ENCODE measurements at places on chromosomes 1 and 21.
A peak's percentile ranks its signal among the peaks of the same experiment; 100 is the strongest.

GRCh38 chr1:110634455-110635311, 28.5 kb upstream of the KCNA2 start:
- no peak for DNase-seq

DNA sequence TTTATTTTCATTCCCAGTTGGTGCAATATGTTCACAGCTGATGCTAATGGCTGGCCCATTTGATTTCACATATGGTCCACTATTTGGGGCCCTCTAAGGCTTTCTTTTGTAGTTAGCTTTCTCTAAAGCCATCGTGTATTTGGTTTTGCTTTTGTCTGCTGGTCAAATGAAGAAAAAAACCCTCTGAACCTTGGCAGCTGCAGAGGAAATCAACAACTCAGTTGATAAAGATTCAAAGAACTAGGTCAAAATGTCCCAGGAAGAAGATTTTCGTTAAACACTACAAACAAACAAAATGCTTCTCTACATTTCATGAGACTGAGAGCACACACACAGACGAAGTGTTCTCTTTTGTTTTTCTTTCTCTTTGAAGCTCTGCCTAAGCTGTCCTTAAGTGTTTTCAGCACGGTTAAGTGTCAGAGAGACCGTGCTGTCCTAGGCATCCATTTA, 655.0 kb downstream of the RWDD3 start:
- DNase-seq = peak; percentile 90

DNA sequence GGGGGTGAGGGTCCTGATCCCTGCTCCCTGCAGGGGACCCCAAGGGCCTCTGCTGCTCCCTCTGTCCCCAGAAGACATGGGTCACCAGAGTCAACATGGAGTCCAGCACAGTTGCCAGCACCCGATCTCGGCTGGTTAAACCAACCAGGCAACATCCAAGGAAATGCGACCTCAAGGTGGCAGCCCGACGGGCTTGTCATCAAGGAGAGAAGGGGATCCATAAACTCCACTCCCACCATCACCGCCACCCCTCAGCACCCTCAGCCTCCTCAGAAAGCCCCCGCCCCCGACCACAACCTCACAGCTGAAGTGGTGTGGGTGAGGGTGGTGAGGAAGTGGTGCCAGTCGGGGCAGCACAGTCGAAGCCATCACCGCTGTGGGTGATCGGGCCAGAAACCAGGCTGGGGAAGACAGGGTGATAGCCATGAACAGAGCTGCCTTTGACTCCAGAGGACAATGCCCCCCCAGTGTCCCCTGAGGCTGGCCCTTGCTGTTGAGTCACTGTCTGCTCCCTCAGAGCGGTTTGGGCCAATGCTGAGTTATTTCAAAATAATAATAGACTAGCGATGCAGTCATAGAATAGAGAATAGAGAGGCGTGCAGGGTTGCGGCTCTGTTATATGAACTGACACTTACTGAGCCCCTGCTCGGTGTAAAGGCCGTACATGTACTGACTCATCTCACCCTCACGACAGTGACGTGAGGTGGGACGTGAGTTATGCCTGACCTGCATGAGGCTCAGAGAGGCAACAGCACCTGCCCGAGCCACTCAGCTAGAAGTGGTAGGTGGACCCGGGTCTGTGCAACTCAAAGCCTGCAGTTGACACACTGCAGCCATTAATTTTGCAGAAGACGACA, 88.7 kb upstream of the IFFO2 start:
- DNase-seq = no peak

- DNase-seq = no peak
Measured at GRCh38 chr1:161282991-161283390, 24.4 kb downstream of the PCP4L1 start.

DNA sequence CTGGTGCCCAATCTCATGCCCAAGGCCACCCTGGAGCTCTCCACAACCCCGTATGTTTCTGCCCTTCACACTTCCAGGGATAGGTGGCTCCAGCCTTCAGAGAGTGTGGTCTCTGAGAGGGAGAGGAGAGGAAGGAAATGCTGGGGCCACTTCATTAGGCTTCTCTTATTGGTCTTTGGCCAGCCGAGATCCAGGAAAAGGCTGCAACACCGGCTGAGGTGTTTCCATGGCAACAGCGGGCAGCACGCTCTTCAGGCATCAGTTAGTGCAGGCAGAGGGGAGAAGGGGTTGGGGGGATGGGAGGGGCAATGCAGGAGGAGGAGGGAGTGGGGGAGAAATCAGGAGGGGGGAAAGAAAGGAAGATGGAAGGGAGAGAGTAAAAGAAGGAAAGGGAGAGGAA, 275.1 kb upstream of the GJB5 start:
- no peak for DNase-seq

DNA sequence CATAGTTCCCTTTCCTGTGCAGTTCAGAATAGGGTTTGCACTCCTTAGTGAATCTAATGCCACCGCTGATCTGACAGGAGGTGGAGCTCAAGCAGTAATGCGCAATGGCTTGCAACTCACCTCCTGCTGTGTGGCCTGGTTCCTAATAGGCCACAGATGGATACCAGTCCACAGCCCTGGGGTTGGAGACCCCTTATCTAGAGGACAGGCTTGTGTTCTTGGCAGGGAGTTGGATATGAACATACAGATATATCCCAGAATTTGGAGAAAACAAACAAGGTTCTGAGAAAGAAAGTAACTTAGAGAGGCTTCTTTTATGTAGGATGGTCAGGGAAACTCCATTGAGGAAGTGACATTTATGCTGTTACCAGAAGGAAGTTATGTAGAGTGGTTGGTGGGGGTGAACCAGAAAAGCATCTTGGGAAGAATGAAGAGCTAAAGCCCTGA, 5.1 kb upstream of the PTPRC start:
- DNase-seq = no peak

- no peak for DNase-seq
Measured at GRCh38 chr21:14814991-14815390, 249.8 kb downstream of the NRIP1 start.

DNA sequence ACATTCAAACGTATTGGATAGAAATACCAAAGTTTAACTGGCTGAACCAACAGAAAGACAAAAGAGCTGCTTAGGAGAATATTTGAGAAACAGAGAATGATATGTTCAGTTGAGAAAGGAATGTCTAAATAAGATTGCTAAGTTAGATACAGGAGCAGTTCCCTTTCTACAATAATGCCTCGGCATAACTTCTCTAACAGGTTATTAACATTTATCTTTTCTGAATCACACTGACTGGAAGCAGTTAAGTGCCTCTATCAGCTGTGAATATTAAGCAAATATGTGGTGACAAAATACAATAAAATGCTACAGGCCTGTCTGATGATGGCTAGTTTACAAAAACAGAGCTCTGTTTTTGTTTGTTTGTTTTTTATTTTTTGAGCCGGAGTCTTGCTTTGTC, 121.9 kb downstream of the KCNK1 start:
- DNase-seq = no peak

All from cerebellar cortex (tissue), 1 donor.